Frontal cortex (tissue), 4 donors: ENCODE measurements at places on chromosomes 1 and 21.

- DNase-seq, result no peak
These were observed 208.0 kb upstream of the DEPDC1 start for GRCh38 chr1:68704800-68705443.

DNA sequence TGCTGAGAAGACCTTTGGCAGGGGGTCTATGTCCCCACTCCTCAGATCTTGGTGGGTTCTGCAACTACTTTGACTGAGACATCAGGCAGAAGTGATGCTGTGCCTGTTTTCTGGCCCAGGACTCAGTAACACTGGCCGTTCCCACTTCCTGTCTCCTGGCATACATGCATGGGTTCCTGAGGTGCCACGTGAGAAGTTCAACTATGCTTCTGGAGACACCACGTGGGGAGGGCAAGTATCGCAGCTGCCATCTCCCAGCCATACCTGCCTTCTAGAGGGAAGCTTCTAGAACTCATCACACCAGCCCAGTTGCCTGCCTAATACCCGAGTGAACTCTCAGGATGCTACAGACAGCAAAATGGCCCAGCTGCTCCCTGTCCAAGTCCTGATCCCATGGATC lies 65.8 kb downstream of the TRABD2B start:
- DNase-seq, result no peak

DNA sequence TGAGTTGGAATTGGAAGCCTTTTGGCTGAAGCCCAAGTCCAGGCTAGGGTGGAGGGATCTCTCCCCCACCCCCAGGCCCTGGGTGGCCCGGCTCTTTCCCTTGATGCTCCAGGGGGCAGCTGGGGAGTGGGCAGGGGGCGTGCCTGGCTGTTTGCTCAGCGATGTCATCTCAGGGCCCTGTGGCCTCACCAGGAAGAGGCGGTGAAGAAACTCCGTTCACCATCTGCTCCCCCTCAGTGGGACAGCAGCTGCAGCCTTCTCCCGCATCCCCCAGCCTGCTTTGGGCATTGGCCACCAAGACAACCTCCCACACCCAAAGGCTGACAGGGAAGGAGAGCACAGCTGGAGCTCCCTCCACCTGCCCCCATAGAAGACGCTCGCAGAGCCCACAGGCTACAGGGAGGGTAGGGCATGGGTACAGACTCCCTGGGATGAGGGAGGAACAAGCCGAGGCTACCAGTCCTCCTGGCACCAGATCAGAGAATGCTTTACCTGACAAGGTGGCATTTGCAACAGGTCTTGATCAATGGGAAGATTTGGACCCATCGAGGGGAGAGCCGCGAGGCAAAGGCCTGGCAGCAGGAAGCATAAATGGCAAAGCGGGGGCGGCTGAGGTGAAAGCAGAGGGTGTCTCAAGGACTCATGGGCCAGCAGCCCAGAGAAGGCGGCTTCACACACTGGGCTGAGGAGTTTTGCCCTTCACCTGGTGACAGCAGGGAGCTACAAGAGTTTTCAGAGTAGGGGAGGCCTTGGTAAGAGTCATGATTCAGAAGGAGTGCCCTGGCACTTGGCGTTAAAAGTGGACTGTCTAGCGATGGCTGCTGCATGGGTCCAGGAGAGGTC lies 6.5 kb upstream of the GUCA2A start:
- no peak for DNase-seq

DNA sequence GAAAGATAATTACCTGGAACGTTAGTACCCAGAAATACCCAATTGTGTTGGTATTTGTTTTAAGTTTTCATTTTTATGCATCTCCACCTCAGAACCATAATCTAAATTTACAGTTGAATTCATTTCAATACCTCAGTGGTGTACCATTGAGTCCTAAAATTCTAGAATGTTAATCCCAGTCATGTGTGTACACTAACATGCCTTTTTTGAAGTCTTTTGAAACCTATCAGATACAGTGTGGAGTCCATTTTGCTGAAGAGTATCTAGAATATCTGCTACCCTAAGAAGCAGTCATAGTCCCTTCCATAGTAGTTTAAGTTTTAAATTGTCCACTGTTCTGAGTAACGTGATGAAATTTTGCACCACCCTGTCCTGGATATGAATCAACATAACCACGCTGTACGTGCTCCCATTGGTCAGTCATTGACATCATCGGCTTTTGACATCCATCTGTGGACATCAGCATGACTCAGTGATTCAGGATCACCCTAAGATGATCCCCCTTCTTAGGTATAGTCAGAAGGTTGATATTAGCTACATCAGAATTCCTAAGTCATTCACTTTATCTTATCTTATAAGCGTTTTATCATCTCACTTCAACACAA lies 7.5 kb upstream of the ASH1L start:
- no peak for DNase-seq

DNA sequence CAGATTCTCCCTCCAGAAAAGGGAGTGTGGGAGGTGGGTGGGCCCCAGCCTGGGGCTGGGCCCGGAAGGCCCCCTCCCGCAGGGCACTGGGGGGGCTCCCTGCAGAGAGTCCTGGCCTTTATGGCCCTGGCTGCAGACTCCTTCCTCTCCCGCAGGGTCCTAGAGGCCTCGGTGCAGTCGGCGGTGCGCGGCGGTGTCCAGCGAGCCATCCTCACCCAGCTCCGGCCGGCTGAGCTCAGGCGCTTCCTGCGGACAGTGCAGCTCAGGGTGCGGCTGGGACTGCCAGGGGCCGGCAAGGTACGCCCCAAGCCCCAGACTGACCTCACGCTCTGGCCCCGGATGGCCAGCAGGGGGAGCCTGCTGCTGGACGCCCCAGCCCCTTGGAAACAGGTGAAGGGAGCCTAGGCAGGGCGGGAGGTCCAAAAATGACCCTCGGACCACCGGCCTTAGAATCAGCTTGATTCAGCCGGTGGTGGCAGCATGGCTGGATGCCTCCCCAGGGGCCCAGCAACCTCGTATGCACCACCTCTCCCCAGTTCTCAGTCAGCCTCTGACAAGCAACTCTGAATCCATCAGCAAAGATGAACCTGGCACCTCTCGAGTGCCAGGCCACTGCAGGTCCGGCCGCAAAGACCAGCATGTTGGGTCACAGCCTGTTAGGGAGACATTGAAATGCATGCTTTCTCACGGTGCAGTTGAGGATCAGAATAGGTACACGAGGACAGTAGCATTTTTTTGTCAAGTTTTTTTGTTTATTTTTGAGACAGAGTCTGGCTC lies 20.6 kb downstream of the MTHFR start:
- DNase-seq, result peak; percentile 73

- DNase-seq, result no peak
These were observed 32.5 kb downstream of the PLEKHO1 start for GRCh38 chr1:150182247-150182646.

GRCh38 chr1:94327001-94327690 lies 89.8 kb upstream of the ARHGAP29 start:
- no peak for DNase-seq

GRCh38 chr1:71081697-71082080 lies 854 bp upstream of the ZRANB2 start:
- DNase-seq, result no peak

DNA sequence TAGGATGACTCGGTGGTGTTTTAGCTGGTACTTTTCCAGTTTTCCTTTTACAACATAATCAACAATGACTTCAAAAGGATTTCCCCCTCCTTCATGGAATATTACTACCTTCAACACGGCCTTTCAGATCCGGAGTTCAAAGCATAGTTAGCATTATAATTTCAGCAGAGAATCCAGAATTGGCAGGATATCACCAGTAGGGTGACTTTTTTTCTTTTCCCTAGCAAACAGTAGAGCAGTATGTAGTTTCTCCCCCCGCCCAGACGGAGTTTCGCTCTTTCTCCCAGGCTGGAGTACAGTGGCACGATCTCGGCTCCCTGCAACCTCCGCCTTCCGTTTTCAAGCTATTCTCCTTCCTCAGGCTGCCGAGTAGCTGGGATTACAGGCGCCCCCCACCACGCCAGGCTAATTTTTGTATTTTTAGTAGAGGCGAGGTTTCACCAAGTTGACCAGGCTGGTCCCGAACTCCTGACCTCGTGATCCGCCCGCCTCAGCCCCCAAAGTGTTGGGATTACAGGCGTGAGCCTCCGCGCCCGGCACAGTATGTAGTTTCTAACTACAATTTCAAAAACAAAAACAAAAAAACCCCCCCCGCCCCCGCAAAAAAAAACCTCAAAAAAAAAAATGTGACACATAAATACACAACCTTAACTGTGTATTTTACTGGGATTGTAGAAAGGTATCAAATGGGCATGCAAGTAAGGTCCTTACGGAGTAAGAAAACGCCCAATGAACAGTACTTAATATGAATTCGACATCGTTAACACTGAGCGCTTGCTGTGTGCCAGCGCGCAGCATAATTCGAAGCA lies 1.5 kb upstream of the COX20 start:
- peak; percentile 52 for DNase-seq

- peak; percentile 50 for DNase-seq
These were observed 1.2 kb downstream of the PABPC4 start for GRCh38 chr1:39575191-39576015.

DNA sequence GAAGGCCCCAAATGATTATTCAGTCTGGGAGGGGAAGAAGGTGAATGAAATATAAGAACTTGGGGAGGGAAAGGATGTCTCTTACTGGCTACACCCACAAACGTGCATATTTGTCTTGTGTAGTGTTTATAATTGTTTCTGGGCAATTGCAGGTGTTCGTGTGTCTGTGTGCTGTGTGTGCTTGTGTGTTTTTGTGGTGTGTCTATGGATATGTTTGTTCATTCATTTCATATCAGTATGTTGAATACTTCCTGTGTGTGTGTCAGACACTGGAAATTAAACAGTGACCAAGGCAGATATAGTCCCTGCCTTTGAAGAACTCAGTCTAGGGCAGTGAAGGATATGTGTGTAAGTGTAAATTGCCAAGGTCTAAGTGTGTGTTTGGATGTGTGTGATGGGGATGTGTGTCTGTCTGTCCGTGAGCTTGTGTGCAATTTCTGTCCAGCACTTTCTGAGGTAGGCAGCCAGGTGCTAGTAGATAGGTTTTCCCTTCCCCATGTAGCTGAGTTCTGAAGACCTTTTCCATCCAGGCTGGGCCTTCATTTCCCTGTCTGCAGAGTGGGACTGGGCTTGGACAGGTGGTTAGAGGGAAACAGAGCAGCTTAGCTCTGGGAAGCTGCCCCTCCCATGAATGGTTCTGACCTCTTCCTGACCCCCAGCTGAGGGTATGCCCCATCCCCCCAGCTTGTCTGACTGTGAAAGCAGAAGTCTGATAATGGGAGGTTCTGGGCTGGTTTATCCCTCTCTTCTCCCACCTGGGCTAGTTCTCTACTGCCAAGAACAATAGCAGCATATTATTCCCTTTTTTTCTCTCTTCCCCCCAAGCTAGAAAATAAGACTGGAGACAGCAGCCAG lies 3.8 kb downstream of the AGO1 start:
- no peak for DNase-seq

GRCh38 chr1:78650114-78650660 lies 556 bp downstream of the IFI44 start:
- no peak for DNase-seq

DNA sequence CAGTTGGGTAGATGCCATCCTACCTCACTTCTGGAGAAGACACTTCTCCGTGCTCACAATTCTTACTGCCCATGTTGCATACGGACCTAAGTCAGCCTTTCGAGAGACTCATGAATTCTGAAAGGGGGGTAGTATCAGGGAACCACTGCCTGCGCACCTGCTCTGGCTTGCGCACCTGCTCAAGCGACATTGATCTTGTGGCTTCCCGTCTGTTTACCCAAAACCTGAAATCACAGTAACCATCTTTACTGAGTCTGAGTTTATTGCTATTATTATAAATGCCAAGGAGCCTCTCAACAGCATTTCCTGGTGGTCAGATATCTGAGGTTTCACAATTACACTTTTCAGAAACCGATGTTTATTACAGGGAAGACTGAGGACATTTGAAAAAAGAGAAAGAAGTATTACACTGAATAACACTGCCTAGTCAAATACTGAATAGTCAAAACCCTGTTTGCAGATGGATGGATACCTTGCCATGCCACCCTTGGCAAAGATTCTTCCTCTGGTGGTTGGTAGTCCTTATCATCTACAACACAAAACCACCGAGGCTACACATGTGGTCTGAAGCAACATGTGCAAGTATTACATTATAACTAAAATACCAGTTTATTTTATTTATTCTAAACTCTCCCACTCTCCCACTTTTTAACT lies 208.7 kb downstream of the SIPA1L2 start:
- no peak for DNase-seq

DNA sequence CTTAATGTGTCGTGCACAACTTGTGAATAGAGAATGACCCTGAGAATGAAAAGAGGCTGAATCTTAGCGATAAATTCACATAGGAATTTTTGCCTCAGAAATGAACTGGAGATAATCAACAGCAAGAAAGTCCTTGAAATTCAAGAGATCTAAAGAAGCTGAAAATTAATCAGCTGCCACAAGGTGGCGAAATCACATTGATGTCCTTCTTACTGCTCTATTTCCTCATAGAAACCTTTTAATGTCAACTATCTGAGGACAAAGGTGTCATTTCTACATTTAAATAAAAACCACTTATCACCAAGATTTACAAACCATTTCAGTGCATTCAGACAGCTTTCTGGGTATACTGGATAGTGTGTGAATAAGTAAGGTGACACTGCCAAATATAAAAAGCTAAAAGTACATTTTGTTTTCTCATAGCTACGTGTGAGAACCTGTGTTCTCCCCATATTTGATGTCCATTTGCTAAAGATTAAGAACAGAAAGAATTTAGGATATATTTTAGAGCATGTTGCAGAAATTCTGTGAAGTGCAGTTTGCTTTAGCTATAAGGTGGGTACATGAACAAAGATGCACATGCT lies 485.3 kb upstream of the PTBP2 start:
- DNase-seq, result peak; percentile 22

DNA sequence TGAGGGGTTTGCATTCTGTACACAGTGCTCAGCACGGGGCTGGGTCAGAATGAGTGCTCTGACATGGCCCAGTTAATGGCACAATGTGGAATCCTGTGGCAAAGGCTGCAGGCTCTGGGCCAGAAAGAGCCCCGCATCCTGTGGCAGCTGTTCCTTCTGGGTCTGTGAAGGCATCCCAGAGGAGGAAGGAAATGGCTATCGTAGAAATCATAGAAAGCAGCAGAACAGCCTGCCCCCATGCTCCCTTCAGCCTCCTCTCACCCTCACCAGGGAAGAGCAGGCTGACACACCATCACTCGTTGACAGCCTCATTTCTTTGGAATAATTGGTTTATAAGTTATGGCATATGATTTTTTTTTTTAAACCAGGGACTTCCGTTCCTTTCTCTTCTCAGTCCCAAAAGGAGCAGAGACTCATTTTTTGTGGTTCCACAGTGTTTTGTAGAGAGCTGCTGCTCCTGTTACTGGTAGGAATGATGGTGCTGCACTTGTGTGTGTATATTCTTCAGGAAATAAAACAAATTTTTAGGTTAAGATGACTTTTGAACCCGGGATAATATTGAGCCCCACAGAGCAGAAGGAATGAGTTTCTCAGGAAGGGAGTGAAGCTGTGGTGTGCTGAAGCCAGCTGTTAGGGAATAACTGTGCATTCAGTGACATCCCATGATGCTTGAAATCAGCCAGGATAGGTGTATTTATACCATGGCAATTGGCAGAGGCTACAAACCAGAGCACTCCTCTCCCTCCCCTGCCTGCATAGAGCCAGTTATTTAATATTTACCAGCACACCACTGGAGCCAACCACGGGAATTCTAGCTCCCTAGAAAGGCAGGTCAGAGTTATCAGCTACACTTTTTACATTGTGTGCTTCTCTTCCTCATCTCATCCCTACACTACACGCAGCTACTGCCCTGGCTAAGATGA lies 32.0 kb downstream of the PLXNA2 start:
- DNase-seq, result no peak
